ENCODE measurements at places on chromosomes 5 and 9.

GRCh38 chr5:116032094-116032517, at the start of gene ARL14EPL:
TSS of gene ARL14EPL (plus strand) at chr5:116032472. CDS start at chr5:116051466, 18,994 bp downstream.
- peak; percentile 23 for DNase-seq

DNA sequence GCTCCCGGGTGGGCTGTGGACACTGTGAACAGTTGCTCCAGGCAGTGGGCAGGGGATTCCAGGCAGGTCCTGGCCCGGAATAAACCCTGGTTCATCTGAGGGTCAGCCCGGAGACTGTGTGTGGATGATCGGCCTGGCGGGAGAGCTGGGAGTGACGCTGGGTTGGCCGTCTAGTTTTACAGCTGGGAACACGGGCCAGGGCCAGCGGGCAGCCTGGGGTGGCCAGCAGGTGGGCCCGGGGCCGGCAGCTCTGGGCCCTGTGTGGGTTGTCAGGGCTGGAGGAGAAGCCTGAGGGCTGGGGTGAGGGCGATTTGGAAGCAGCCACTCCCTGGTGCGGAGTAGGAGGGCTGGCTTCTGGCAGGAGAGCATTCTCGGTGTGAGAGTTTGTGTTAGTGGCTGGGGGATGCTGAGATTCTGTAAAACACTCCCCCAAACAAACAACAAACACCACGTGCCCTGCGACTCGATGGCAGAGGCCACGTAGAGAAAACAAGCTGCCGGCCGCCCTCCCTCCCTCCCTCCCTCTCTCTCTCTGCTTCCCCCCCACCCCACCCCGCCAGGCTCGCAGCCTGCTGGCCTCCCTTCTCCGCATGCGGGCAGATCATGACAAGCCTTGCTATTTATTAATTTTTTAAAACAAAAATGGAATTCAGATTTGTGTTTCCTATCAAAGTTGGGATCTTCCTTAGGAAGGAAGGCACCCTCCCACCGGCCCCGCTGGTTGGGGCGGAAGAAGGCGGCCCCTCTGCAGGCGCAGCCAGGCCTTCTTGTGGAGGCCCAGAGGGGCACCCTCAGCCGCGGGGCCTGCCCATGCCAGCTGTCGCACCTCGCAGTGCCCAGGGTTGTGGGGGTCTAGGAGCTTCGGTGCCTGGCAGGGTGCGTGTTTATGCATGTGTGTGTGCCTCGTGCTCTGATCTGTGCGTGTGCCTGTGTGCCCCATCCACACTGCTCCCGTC, 49.5 kb downstream of the RXRA start:
- DNase-seq = peak; percentile 32

GRCh38 chr9:75239176-75239575, 150.9 kb downstream of the OSTF1 start:
- DNase-seq = no peak

DNA sequence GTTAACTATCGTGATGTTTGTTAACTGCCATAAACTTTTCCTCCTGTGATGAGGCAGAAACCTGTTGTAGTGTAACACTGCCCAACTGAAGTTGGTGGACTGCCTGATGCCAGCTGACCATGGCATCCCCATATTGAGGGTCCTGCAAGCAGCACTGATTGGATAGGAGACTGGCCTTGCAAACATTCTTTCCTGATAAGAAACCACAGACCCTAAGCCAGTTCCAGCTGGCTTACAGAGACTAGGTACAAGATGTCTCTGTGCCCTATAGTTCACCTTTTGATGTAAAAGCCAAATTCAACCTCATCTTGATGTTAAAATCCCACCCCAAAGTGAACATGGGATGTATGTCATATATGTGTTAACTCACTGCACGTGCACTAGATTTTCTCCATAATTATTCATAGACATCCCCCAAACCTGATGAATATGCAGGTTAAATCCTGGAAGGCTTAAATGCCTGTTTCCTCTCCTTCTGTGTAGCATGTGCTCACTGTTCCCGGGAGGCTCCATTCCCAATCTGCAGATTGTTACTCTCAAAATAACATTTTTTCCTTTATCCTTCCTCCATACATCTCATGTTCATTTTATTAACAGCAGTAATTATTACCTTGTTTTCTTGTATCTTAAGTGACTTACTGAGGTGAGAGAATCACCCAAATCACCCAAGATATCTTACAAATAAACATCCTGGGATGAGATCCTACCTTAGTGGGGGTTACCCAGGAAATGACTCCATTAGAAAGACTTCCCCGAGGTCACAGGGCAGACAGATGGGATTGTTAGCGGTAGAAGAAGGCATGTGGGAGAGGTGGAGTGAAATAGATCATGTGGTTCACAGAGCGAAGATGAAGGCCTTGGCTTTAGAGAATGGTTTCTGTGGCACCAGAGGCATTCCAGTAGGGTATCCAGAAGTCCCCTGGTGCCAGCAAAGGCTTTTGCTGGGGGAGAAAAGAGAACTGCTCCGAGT, 566.7 kb downstream of the CCDC171 start:
- no peak for DNase-seq

- no peak for DNase-seq
Measured at GRCh38 chr5:54845567-54845941, 139.8 kb downstream of the ESM1 start.

GRCh38 chr5:160649304-160649703, 202.7 kb downstream of the ATP10B start:
- peak; percentile 37 for DNase-seq

DNA sequence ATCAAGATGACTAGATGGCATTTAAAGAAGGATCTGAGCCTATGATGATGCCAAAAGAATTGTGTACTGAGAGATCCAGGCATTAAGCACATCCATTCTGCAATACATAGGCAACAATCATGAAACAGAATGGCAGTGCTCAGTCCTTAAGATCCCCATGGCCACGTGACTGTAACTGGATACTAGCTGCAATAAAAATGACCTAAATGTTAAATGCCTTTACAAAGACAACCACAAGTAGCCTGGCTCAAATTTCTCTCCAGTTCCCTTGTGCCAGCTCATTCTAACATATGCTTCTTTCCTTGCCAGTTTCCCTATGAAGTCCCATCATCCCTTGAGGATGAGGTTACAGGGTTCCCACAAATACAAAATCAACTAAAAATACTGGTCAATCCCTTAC, 148.3 kb upstream of the GHR start:
- peak; percentile 7 for DNase-seq

- DNase-seq = no peak
Measured at GRCh38 chr5:8505196-8505595, 636.2 kb downstream of the MTRR start.

- no peak for DNase-seq
Measured at GRCh38 chr5:58294598-58295305, 165.1 kb downstream of the PLK2 start.

DNA sequence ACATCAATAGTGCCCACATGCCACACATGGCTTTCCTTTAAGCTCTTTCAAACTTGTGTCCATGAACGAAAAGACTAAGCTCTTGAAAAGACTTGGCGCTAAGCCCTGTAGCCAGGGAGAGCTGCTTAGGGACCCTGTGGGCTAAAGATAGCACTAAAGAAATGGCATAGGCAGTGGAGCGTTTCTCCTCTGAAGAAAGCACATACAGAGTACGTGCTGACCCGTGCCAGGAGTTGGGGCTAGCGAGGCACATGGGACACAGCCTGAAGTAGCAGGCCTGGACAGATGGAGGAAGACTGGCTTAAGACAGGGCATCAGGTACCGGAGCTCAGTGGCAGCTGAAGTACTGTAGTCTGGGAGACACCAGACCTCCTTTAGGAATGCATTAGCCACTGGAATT, 39.7 kb downstream of the ADGRV1 start:
- no peak for DNase-seq

- no peak for DNase-seq
Measured at GRCh38 chr5:141883892-141884318, 5.7 kb upstream of the PCDH1 start.

DNA sequence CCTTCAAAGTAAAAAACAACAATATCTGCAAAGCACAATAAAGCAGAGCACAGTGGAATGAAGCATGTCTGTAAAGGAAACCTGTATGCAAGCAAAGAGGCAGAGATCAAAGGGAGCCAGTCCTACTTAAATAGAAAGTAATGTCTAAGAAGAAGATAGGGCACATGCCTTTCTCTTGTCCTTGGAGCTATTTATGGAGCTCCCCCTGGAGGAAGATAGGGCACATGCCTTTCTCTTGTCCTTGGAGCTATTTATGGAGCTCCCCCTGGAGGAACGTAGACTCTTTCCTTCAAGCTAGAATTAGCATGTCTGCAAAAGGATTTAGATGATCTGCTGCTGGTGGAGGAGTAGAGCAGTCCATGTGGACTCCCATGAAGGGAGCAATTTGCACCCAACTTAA, 168.1 kb upstream of the RASEF start:
- DNase-seq = no peak

DNA sequence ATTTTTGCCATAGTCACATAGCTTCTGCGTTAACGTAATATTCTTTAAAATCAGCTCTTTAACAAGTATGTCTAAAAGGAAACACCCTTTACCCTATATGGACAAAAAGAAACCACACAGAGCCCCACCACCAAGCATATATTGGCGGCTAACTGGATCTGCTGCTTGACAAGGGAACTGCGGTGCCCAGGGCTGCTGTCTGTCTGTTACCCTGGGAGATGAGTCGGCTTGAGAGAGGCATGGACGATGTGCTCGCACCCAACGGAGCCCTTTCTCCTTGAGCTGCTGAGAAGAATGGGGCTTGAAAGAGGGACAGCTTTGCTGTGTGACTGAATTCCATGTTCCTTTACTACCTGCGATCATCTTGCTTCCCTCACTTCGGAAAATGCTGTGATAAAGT, 158.6 kb upstream of the SHB start:
- DNase-seq = no peak

DNA sequence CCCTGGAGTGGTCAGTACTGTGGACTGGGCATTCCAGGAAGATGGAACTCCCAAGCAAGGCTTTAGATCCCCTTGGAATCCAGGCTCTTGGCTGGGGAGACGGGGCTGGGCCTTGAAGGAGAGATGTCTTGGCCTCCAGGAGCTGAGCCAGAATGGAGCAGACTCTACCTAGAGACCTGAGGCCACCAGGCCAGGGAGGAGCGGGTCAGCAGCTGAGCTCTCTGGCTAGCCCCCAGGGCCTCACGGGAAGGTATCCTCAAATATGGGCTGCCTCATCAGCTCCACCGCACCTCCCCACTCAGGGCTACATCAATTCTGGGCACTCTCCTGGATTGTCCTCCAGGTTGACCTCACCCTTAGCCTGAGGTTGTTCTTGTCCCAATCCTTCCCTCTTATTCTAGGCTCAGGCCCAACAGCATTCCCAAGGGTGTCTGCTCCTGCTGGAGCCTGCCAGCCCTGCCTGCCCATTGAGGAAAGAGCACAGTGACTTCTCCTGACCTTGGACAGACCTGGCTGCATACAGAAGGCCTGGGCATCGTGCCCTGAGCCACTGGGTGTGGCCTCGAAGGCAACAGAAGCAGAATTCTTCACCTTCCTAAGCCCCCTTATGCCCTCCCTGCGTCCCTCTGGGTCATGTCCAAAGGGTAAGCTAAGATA, 3.0 kb upstream of the PDLIM4 start:
- no peak for DNase-seq

GRCh38 chr5:1840071-1840547, 38.9 kb downstream of the NDUFS6 start:
- no peak for DNase-seq

- DNase-seq = no peak
Measured at GRCh38 chr9:116873937-116874914, 187.1 kb downstream of the TRIM32 start.

GRCh38 chr5:82406205-82406773, 128.1 kb upstream of the RPS23 start:
- DNase-seq = peak; percentile 60

DNA sequence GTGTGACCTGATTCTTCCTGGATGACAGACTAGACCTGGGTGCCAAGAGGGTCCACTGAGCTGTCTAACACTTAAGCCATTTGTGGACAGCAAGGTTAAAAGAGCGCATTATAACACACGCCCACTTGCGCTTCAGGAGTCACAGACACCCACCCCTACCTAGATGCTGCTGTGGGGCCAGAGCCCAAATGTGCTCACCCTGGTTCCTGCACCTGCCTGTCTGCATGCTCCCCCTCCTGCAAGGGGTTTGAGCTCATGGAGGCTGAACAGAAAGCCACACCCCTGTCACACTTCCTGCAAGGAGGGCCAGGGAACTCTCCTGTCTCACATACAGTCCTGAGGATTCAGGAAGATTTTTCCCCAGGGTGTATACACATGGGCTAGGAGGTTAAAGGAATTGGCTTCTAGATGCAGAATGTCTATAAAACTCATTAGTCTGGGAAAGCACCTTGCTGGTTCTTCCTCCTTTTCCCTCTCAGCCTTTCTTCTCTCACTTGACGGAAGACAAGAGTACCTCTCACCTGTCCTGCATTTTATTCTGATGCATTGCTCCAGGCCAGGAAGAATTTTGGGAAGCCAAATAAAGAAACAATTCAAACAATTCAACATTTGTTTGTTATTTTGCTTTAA, 87.4 kb upstream of the LHFPL2 start:
- DNase-seq = no peak

DNA sequence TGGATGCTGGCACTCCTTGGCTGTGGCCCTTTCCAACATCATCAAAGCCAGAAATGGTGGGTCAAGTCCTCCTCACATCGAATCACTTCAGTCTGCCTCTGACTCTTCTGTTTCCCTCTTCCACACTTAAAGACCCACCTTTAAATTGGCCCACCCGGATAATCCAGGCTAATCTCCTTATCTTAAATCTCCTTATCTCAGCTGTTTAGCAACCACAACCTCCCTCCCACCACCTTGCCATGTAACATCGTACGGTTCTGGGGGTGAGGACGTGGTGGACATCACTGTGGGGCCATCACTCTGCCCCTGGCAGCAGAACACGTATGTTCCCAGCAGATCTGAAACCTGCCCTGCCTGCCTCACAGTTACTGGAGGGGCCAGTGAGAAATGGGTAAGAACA, 11.5 kb downstream of the IGFBPL1 start:
- no peak for DNase-seq

GRCh38 chr9:93222890-93223259, 38.9 kb downstream of the WNK2 start:
- DNase-seq = no peak

- DNase-seq = no peak
Measured at GRCh38 chr5:123091298-123092222, 2.5 kb downstream of the PRDM6 start.

DNA sequence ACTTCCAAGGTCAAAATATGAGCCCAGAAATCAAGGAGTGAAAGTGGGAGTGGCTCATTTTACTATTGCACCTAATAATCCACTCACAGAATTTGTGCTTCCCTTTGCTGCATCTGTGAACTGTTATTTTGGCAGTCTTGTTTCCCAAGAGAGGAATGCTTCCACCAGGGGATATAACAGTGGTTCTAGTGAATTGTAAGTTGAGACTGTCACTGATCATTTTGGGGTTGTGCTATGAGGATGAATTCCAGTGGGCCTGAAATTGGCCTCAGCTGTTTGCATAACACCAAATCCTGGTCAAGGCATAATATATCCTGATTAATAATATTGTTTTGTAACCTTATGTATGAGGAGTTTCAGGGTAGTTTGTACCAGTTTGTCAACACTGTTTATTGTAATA, 14.4 kb downstream of the FAM200C start:
- no peak for DNase-seq

- no peak for DNase-seq
Measured at GRCh38 chr5:45795458-45795857, 99.3 kb upstream of the HCN1 start.

GRCh38 chr9:125544988-125545651, 161.9 kb downstream of the MAPKAP1 start:
- DNase-seq = no peak

- no peak for DNase-seq
Measured at GRCh38 chr9:12066455-12067035, 626.6 kb upstream of the TYRP1 start.
